Stimulated activated naive CD4-positive, alpha-beta T cell treated with Interleukin-2 at 50 U/mL for 16 hours (primary cell): ENCODE measurements at places on chromosomes 6 and 20.

GRCh38 chr6:124436803-124437202 is 525.4 kb upstream of the RNF217 start:
- DNase-seq: no peak

- DNase-seq: no peak
Measured at GRCh38 chr20:53608071-53608455, 14.4 kb upstream of the ZNF217 start.

GRCh38 chr6:16432075-16433032 is 194.0 kb downstream of the GMPR start:
- no peak for DNase-seq

- no peak for DNase-seq
Measured at GRCh38 chr20:7656687-7657467, 283.4 kb downstream of the HAO1 start.

GRCh38 chr20:18984238-18985200 is 170.9 kb downstream of the SCP2D1 start:
- no peak for DNase-seq

GRCh38 chr20:8540466-8540865 is 408.4 kb downstream of the PLCB1 start:
- no peak for DNase-seq

DNA sequence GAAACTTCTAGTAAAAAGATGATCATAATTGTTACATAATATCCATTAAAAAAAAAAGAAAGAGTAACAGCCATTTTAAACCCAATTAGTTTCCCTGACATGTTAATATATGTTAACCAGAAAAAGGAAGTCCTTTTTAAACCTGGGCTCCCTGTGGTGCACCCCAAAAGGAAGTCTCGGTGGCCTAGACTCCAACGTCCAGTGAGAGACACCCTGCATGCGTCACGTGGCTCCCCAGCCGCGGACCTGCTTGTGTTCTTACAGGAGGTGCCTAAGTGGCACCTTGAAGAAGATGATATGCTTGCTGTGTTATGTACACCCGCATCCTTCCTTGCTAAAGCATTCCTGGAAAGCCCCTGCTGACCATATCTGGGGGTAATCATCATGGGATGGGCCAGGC is 50.1 kb downstream of the FOXC1 start:
- no peak for DNase-seq

GRCh38 chr6:16781348-16782169 is 20.3 kb upstream of the ATXN1 start:
- no peak for DNase-seq

- no peak for DNase-seq
Measured at GRCh38 chr20:43996240-43996930, 81.7 kb downstream of the TOX2 start.

- DNase-seq: no peak
Measured at GRCh38 chr20:25418776-25419175, 11.3 kb downstream of the GINS1 start.

DNA sequence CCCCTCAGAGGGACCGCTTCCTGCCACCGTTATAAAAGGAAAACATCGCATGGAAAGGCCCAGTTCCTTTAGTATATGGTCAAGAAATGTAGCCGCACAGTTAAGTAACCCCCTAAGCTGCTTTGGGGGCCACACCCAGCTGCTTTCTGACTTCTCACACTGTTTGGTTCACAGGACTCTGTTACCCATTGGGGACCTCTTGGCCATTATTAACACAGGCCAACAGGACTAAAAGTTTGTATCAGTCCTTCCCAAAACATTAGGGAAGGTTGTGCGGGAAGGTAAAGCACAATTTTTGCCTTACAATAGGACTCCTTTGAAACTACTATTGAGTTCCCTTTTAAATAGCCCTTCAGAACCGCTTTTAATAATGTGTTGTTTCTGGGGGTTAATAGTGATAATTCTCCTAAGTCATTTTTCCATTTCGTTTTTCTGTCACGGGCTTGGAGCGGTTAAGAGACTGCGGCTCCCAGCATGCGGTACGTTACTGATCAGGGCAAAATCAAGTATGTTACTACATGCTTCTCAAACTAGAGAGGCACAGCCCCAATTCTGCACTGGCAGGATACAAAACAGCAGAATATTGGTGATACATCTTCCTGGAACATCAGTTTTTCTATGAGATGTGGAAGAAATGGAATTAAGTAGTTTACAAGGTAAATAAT is 668 bp upstream of the RPP40 start:
- DNase-seq: no peak

DNA sequence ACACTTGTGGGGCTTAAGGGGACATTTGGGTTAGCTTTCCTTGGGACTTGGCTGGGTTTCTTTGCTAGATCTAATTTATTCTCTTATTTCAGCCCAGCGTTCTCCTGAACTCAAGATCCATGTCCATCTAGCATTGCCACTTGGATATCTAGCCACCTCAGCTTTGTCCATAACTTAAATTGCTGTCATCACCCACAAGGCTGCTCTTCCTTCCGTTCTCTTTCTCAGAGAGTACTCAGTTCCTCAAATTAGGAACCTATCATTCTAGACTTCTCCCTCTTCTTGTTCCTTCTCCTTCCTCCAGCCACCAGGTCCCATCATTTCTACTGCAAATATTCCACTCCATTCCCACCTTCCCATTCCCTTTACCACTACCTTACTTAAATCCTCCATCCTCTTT is 4.3 kb downstream of the SMIM26 start:
- DNase-seq: no peak

GRCh38 chr6:102204351-102204750 is 810.8 kb downstream of the GRIK2 start:
- no peak for DNase-seq

- DNase-seq: no peak
Measured at GRCh38 chr6:111788379-111789276, 84.6 kb downstream of the FYN start.

DNA sequence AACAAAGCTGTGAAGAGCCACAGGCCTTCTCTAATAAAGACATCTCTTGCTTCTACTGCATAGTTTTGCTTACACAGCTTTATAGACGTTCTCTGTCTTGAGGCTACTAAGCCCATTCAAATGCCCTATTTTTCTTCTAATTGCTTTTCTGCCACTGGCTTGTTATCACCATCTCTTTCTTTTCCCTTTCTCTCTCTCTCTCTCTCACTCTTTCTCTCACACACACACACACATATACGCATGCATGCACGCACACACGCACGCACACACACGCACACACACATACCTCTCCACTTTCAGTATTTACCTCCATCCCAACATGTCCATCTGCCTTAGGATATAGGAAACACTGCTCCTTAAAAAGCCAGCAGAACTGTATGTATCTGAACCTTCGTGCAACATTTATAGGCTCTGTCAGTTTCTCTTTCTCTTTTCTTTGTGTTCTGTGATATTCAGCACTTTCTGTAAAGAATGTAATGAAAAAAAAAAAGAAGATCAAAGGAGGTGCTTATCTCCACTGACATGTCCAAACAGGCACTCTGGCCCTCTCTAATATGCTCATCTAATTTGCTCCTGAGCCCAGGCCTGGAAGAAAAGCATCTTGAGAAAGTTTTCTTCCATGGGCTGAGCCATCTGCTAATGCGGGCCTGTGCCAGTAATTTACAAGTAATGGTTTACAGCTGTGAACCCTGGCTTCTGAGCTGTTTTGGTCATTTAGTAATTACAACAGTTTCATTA is 1046.7 kb upstream of the MAP3K7 start:
- DNase-seq: no peak

GRCh38 chr20:53148771-53149147 is 176.6 kb downstream of the TSHZ2 start:
- no peak for DNase-seq

DNA sequence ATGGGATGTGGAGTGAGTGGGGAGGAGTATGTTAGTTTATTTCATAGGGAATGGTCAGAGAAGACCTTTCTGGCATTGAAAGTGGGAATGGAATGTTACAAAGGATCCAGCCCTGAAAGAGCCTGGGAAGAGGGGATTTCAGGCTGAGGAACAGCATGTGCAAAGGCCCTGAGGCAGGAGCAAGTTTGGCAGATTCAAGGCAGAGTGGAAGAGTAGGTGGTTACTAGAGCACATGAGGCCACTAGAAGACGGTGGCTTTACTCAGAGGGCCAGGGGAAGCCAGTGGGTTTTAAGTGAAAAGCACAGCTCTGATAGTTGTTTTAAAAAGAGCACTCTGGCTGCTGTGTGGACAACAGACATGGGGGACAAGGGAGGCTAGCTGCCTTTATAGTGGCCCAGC is 227.2 kb downstream of the ZMYND8 start:
- no peak for DNase-seq

DNA sequence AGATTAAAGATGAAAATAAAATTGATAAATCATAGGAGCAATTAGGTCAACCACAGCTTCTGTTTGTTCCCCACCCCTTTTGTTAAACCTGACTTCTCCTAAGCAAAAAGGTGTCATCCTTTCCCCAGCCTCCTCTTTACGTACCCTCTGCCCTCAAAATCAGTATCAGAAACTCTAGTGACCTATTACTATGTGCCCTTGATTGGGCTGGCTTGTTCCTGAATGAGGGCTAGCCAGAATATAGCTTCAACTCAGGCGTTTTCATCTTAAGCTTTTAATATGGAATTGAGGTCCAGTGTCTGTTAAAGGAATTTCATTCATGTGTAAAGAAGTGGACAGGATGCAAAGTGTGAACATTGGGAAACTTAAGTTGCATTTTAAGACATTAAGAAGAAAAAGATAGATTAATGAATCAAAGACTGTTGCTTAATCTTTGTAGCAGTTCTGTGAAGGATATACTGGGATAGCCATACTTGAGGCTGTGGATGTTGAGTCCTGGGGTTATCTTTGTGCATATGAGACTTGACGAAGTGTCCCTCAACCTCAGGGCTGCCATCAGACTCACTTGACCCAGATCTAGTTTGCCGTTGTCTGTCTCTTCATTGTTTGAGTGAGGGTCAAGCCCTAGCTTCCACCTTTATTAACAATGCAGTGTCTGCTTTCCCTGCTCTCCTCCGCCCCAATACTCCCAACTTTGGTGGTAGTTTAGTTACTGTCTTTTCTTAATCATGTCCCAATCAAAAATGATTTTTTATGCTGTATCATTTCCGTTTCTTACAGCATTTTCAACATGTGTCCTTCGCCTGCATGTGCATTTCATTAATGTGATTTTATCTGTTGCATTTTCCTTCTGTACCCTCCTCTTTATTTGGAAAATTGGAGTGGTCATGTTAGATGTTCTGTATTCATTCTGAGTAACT is 1.9 kb downstream of the TBPL1 start:
- DNase-seq: no peak

DNA sequence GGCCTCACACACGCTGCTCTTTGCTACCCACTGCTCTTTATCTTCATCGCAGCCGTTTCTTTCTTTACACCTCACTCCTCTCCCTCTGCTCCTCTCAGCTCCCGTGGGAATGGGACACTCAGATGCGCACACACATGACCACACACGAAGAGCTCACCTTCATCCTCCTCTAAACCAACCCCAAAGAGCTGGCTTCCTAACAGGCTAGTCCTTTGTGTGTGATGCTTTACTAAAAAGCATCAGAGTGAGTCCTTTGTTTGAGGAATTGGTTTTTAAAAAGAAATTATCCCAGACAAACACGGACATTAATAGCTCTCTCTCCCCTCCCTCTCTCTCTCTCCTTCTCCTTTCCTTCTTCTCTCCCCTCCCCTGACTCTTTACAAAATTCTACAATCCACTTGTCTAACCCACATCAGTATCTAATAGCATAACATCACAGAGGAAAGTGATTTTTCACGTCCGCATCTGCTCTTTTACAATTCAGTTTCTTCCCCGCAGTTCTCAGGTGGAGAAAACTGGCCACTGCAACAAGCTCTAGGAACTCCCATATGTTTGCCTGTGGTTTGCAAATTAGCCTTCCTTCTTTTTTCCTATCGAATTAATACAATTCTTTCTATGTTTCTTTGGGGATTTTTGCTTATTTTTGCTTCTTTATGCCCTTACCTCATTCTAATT is 306.8 kb upstream of the CNR1 start:
- DNase-seq: no peak

- DNase-seq: no peak
Measured at GRCh38 chr20:2804852-2805688, 4.6 kb upstream of the CPXM1 start.

- DNase-seq: no peak
Measured at GRCh38 chr6:19454001-19454720, 383.0 kb upstream of the ID4 start.

GRCh38 chr6:99960027-99960426 is 34.0 kb downstream of the MCHR2 start:
- DNase-seq: no peak

DNA sequence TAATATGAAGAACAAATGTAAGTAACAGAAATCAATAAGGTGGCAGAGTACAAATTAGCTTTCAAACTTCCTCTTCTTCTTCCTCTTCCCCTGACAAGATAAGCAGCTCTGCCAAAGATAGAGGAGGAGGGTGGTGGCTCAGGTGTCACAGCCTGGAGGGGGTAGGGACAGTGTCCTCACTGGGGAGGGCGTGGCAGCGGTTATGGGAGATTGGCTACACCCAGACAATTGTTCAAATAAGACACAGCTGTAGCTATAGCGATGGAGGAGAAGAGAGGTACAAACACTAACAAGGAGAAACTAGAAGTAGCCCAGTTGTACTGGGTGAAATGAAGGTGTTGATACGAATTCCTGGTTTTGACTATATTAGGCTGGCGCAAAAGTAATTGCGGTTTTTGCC is 198.5 kb downstream of the TBXT start:
- DNase-seq: no peak

DNA sequence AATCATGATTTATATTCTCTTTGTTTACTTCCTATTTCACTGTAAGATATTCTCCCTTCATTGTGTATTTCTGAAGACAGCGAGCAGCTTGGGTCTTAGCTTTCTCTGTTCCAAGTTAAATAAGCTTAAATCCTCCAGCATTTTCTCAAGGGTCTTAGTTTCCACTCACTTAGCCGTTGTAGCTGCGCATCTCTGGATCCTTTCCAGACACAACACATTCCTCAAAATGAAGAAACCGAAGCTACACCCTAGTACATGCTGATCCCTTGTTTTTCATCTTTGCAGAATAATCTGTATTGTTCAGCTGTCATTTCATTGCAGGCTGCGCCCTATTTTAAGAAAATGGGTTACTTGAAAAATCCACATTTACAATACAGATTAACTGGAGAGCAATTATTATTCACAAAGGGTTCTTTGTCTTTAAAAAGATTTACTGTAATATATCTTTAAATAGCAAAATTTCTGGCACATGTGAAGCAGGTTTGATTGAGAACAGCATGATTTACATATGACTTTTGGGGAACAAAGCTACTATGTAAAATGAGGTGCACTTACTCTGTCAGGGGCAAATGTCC is 375.8 kb downstream of the QKI start:
- DNase-seq: no peak

- no peak for DNase-seq
Measured at GRCh38 chr20:5715071-5715841, 34.9 kb upstream of the SHLD1 start.

GRCh38 chr6:73236144-73236750 is 11.0 kb upstream of the KHDC1L start:
- no peak for DNase-seq
